ENCODE measurements at places on chromosomes 1 and 21. TPM values are rescaled to one million over a fixed set of nuclear protein-coding genes. Genes with fewer than 3 reads are reported as not detected.
A peak's percentile ranks its signal among the peaks of the same experiment; 100 is the strongest.

DNA sequence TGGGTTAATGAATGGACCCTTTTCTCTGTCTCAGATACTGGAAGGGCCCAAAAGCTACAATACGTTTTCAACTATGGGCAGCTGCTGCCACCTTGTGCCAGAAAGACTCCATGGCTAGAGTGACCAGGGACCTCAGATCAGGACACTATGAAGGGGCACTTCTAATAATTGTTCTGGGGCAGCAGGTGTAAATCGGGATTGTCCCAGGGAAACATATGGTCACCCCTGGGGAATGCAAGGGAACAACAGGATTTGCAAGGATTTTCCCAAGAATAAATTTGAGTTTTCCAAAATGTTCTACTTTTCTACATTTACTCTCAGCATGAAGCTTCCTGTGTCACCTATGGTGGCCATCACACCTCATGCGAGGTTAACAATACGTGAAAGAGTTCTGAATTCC is 12.0 kb upstream of the FCAMR start:
- H3K27me3 ChIP-seq, result no peaks in the 10 kb centered on the region
- H3K4me3 ChIP-seq, result no peak overlapping the region
- H3K27ac ChIP-seq, result no peak overlapping the region
- peak; percentile 48 for DNase-seq
- no peaks in the 10 kb centered on the region for H3K4me1 ChIP-seq
- H3K36me3 ChIP-seq, result no peaks in the 10 kb centered on the region

The MSH4 gene
- total RNA-seq, result 0.79 TPM

The A3GALT2 gene
- total RNA-seq, result not detected

The SDF4 gene
- 86.7 TPM for total RNA-seq

The SLAMF1 gene
- not detected for total RNA-seq

DNA sequence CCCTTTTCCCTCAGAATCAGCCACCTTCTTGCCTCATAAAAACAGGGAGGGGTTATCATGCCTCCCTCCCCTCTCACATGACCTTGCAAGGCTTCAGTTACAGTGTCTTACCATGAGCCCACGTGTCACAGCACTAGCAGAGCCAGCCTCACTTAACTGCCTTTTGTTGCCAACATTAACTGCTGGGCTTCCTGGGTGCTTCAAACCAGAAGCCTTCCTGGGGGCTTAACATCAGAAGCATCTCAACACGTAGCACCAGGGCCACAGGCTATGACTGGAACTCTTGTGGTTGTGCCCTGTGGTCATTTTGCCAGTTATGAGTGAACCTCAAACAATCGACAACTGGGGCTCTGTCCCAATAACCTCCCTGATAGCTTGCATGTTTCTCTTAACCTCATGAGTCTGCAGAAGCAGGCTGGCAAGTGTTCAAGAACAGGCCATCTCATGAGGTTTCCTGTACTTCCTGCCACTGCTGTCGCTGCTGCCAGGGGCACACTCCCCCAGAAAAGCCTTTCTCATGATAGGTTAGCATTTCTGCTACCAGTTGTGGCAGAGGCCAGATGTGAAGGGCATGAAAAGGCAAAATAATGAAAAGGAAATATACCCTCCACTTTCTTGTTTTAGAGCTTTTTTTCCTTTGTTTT is 132.2 kb downstream of the GLUL start:
- no peak overlapping the region for H3K4me3 ChIP-seq
- H3K36me3 ChIP-seq, result no peaks in the 10 kb centered on the region
- no peak for DNase-seq
- no peaks in the 10 kb centered on the region for H3K4me1 ChIP-seq
- H3K27me3 ChIP-seq, result no peaks in the 10 kb centered on the region

GRCh38 chr1:31672986-31673385 is 28.3 kb upstream of the PEF1 start:
- peaks cover 70% of the 10 kb centered on the region for H3K4me1 ChIP-seq
- no peak for DNase-seq
- peaks cover 49% of the 10 kb centered on the region for H3K36me3 ChIP-seq
- H3K4me3 ChIP-seq, result no peak overlapping the region

The DNAH14 gene
- 51.4 TPM for total RNA-seq

The CHI3L1 gene
- total RNA-seq, result 1.1 TPM

Data from spinal cord (tissue), 10 donors.